ENCODE measurements at places on chromosomes 12 and 14.

DNA sequence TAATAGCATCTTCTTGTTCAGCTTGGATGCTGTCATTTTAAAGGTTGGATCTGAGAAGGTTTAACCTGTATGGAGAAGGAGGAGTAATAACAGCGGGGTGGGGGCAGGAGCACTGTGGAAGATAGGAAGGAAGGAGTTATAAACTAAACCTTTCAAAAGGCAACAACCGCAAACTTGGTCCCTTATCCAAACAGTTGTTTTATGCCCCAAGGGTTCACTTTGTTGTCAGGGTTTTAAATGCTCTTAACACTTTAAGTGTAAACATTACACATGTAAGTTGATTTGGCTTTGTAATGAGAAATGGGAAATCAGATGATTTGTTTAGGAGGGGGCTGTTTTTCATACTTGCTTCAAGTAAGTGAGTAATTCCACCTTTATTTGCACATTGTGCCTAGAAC, 3.0 kb downstream of the NPAS3 start:
- DNase-seq = no peak

DNA sequence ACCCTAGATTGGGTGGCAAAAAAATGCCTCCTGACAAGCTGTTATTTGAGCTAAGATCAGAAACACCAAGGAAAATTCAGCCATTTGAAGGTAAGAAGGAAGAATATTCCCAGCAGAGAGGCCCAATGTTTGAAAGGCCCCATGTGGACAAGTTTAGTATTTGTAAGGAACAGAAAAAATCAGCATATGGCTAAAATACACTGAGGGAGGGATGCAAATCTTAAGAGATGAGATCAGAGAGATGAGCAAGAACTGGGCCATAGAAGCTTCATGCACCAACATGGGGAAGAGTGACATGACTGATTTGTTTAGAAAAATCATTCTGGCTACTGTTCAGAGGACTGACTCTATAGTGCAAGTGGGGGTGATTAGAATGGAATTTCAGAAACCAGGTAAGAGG, 496.8 kb upstream of the SOX5 start:
- no peak for DNase-seq

- no peak for DNase-seq
Observed at GRCh38 chr12:110739488-110739887, 3.2 kb downstream of the PPP1CC start.

DNA sequence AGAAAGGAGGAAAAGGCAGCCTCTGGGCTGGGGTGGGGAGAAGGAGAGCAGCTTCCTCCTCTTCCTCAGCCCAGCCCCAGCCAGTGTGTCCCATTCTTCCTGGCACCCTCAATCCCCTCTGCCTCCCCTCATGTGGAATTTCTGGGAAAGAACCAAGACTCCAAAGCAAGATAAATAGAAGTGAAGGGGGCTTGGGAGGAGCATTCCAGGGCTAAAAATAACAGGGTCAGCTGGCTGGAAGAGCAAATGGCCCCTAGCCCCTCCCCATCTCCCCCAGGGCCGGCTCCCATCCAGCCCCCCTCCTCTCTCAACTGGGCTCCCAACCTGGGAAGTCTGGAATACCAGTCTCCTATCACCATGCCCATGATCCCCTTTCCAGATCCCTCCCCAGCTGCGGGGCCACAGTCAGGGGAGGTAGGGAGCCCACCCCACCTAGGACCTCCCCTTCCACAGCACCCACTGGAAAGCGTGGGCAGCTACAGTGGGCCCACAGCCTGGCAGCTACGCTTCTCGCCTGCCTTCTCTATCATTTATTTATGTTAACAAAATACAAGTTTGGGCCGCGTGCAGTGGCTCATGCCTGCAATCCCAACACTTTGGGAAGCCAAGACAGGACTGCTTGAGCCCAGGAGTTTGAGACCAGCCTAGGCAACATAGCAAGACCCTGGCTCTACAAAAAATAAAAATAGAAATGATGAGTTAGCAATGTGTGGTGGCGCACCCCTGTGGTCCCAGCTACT, 88.3 kb downstream of the IRF2BPL start:
- no peak for DNase-seq

- no peak for DNase-seq
Observed at GRCh38 chr14:104868060-104868740, 3.1 kb downstream of the CEP170B start.

DNA sequence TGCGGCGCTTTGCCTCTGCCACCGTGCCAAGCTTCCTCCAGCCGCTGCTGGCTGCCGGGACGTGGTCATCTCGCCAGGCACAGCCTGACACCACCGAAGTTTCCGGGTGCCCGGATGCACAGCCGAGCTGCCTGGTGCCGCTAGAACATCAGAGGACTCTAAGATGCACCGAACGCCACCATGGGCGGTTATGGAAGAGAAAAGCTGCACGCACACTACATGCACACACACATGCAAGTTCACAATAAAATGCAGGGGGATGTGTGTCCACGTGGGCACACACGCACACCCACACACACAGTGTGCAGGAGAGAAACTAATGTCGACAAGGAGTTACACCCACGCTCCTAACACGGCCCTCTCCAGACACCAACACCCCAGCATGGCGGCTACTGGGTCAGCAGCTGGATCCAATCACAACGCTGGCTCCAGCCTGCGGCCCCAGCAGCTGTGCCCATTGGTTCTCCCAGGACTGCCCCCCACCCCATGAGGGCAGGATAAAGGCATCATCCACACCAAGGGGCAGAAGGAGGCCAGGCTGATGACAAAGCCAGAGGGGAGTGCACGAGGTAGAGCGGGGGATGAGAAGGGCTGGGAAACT, 82.7 kb downstream of the BCL11B start:
- no peak for DNase-seq

DNA sequence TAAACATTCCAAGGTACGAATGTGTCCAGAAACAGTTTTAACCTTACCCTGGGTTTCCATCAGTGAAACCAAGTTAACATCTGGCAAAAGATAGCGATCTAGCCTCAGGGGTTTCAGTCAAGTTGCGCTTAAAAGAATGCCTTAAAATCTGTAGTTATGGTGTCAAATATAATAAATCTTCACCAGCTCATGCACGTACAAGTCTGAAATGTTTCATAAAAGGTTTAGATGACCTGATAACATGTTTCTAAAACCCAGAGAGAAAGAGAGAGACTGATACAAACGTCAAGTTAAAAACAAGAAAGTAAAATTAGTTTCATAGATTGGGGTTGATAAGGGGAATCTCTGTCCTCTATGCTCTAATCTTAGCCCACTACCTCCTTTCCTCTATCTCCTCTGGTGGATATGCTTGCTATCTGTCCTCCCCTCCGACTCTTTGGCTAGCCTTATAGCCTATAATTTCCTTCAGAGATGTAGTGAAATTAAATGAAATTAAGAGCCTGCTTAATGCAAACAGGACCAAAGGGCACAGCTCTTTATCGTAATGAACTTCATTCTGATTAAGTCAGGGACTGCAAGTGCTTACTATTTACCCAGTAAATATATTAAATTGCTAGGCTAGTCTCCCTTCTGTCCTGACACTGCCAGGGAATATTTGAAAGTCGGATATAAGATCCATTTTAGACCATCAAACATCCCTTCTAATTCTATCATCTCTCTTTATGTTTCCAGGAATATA, 18.4 kb upstream of the FOS start:
- DNase-seq = no peak

GRCh38 chr12:49557187-49557916, 10.6 kb downstream of the MCRS1 start:
- no peak for DNase-seq

DNA sequence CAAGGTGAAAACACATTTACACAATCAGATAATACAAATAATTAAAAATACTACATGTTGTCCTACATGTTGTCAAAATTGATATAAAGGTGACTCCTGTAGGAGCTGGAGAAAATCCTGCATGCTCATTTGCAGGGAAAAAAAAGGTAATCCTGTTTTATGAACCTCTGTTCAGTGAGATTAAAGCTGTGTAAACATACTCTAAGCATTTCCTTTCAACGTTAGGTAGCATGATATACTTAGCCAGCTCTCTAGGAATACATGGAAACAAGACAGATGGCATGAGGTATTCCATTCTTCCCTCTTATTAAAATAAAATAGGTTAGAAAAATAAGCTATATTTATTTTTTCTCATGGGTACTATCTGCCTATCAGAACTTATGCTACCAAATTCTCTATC, 635.7 kb upstream of the FLRT2 start:
- no peak for DNase-seq

- no peak for DNase-seq
Observed at GRCh38 chr14:90514566-90514965, 117.7 kb downstream of the CALM1 start.

GRCh38 chr12:14188744-14189143, 176.7 kb upstream of the ATF7IP start:
- DNase-seq = no peak

DNA sequence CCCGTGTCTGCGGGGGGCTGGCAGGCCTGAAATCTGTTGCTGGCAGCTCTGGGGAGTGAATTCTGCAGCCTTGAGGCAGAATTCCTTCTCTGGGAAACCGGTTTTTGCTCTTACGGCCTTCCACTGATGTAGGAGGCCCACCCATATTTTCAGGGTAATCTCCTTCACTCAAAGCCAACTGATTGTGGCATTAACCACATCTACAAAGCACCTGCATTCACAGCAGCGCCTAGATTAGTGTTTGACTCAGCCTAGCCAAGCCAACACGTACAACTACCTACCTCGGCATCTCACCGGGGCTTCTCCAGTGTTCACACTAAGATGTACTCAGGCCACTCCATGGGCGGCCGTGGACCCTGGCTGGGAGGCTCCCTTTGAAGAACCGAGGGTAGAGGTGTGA, 15.8 kb downstream of the C12orf43 start:
- DNase-seq = no peak

GRCh38 chr12:3677609-3678008, 75.3 kb downstream of the CRACR2A start:
- no peak for DNase-seq

- no peak for DNase-seq
Observed at GRCh38 chr14:74698465-74698864, 14.4 kb downstream of the AREL1 start.

- no peak for DNase-seq
Observed at GRCh38 chr14:77066578-77067172, 31.4 kb upstream of the CIPC start.

GRCh38 chr14:95431199-95432143, 85.0 kb downstream of the SYNE3 start:
- DNase-seq = no peak

DNA sequence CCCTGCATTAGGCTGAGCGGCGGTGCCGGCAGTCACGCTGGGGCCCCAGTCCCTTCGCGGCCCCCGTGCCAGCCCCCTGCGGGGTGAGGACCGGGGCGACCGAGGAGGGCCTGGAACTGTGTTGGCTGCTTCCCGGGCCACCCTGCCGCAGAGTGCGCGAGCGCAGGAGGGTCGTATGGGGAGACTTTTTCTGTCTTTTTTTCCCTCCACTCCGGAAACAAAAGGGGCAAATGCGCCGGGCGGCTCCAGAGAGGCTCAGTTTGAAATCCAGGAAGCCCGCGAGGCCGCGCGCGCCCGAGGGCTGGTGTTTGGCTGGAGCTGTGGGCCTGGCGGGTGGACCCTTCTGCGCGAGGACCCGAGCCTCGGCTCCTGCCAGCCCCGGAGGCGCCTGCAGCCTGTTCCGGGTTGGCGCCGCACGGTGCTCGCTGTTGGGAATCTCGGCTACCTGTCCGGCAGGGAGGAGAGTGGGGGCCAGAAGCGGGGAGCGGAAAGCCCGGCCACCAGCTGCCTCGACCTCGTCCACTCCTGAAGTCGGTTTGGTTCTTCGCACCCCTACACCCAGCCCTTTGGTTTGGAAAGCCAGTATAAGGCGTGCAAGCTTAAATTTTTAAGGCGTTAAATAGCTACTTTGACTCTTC, 638 bp downstream of the PLEKHG3 start:
- DNase-seq = no peak

GRCh38 chr12:113268136-113268535, 46.9 kb downstream of the TPCN1 start:
- DNase-seq = no peak

- DNase-seq = no peak
Observed at GRCh38 chr12:94753036-94753679, 102.8 kb upstream of the TMCC3 start.

- DNase-seq = no peak
Observed at GRCh38 chr12:60822580-60822979, 1226.8 kb downstream of the SLC16A7 start.

DNA sequence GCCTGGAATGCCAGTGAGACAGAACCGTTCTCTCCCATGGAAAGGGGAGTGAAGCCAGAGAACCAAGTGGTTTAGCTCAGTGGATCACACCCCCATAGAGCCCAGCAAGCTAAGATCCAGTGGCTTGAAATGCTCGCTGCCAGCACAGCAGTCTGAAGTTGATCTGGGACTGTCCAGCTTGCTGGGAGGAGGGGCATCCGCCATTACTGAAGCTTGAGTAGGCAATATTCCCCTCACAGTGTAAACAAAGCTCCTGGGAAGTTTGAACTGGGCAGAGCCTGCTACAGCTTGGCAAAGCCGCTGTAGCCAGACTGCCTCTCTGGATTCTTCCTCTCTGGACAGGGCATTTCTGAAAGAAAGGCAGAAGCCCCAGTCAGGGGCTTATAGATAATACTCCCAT, 374.3 kb upstream of the DCN start:
- DNase-seq = no peak

DNA sequence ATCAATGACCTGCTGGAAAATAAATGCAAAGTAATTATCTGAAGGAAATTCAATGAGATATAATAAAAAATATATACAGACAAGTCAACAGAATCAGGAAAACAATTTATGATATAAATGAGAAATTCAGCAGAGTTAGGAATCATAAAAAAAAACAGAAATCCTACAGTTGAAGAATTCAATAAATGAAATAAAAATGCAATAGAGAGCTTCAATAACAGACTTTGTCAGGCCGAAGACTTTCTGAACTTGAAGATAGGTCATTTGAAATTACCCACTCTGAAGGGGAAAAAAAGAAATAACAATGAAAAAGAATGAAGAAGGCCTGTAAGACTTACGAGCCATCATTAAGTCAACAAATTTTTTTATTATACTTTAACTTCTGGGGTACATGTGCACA, 15.5 kb upstream of the GARIN2 start:
- DNase-seq = no peak

DNA sequence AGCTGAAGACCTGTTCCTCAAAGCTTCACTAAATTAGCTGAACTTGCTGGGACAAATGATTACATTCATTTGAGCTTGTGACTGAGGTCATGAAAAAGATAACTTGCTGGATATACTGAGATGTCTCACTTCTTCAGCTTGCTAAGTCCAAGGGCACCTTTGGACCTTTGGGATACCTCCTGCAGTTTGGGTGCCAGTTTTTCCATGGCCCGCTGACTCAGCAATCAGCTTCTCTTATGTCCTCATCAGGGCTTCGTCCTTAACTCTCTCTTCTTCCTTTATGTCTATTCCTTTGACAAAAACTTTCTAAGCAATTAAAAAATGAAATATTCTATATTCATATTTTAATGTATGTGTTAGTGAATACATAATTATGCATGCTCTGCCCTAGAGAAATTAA, 45.6 kb downstream of the OVCH1 start:
- DNase-seq = no peak

- DNase-seq = peak; percentile 36
Observed at GRCh38 chr14:21382886-21383847, 652 bp downstream of the SUPT16H start.

GRCh38 chr12:67062193-67062592, 207.0 kb upstream of the CAND1 start:
- DNase-seq = no peak

Measured in HS-27A (cell line).